GM19239 (cell line): ENCODE measurements at places on chromosomes 3 and 15.

DNA sequence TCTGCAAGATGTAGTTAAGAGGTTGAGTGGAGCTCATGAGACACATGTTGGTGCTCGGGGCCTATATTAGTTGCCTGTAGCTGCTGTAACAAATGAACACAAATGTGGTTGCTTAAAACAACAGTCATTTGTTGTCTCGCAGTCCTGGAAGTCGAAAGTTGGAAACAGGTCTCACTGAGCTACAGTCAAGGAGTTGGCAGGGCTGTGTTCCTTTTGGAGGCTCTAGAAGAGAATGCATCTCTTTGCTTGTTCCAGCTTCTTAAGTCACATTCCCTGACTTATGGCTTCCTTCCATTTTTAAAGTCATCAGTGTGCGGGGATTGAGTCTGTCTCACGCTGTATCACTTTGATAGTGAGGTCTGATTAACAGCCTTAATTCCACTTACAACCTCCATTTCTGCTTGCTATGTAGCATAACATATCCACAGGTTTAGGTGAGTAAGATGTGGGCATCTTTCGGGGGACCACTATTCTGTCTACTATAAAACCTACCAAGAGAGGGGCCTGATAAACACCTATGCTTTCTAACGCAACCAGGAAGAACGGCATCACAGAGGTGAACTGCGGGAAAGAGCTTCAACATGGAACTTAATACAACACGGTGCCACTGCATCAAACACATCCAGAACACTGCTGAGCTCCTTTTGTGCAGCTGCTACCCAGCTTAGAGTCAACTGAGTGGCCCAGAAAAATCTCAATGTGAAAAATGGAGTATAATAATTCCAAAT, 119.4 kb downstream of the ATP10A start:
- no peak for DNase-seq

DNA sequence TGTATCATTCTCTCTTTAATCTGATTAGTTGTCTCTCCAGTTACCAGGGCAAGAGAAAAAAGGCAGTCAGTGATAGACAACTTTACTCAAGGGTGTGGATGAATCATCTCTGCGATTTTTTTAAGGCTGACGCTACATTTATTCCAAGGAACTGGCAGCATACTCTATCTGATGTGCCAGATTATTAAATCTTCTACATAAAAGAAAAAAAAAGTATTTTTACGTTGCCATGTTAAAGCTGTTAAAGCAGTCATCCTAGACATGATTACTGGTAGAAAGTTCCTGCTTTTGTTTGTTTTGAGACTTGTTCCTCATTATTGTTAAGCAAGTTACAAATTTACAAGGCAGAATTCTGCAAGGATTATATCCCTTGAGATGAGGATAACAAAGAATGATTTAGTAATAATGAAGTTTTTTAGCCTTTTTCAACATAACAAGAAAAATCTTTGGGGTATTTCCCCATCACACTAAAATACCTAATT, 121.7 kb downstream of the CBLB start:
- DNase-seq = no peak

DNA sequence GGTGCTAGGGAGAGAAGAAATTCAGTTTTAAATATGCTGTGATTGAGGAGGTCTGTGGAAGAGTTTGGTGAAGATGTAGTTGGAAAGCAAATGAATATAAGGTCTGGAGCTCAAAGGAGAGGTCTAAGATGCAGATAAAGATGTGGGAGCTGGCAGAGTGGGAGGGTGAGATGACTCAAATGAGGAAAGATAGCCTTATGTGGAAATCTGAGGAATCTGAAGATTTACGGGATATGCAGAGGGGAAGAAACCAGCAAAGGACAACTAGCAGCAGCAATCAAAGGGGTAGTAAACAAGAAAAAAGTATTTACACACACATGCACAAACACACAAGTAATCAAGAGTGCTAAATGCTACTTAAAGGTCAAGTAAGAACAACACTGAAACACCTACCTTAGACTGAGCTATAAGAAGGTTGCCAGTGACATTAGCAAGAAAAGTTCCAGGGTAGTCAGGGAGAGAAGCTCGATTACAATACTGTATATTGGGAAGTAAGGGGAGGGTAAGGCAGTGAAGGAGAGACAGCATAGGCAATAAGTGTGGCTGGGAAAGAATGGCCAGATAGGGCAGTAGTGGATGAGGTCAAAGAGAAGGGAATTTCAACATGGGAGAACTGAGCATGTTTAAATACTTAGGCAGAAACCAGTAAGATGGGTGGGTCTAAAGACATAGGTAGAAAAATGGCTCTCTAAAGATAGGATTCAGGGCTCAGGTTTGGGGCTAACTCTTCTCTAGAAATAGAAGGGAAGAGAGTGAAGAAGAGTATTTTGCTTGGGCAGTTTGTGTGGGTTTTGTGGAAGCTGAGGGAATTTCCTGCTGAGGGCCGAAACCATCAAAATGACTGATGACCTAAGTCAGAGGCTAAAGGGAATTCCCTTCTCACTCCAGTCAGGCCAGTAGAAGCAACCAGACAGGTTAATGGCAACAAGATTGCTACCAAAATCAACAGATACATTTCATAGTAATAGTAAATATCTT, 8.9 kb downstream of the CMTM6 start:
- DNase-seq = no peak

DNA sequence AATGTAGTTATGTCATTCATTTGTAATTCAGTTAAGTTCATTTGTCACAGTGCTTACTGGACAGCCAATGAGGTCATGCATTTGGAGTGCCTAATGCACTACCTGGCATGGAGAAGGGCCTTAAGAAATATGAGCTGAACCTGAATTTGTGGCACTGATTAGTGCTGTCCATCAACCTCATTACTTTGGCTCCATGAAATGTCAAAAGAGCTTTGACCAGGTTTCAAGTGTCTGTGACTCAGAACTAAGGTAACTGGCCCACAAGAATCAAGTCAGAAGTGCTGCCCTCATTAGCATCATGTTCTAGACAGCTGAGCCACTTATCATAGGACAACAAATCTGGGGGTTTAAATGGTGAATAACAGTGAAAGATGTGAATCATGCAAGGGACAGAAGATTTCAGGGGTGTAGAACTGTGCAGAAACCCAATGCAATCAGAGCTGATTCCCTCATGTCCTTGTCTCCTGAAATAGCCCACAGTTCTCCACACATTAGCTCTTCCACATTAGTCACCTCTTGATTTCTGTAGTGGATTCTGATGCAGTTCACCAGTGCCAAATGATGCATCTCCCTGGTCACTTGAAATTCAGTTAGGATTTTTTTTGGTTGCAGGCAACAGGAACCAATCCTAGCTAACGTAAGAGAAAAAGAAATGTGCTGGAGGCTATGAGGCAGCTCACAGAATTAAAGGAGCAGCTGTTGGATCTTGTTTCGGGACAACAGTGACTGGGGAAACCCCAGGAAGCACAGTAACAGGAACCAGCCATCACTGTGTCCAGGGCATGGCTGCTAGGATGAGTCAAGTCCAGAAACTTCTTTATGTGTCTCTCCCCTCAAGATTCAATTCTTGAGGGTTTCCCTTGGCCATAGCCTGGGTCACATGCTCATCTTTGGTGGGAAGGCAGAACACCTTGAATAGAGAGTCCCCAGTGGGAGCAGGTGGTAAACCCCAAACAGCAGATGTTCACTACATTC, 38.7 kb downstream of the CHST2 start:
- DNase-seq = peak; percentile 13

GRCh38 chr3:72383230-72383629, 465.0 kb downstream of the SHQ1 start:
- no peak for DNase-seq

DNA sequence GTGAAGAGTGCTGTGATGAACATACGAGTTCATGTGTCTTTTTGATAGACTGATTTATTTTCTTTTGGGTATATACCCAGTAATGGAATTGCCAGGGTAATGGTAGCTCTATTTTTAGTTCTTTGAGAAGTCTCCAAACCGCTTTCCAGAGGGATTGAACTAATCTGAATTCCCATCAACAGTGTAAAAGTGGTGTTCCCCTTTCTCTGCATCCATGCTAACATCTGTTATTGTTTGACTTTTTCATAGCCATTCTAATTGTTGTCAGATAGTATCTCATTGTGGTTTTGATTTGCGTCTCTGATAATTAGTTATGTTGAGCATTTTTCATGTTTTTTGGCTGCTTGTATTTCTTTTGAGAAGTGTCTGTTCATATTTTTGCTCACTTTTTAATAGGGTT, 54.8 kb upstream of the UTS2B start:
- no peak for DNase-seq

GRCh38 chr3:128353361-128353965, 113.2 kb downstream of the DNAJB8 start:
- DNase-seq = no peak

DNA sequence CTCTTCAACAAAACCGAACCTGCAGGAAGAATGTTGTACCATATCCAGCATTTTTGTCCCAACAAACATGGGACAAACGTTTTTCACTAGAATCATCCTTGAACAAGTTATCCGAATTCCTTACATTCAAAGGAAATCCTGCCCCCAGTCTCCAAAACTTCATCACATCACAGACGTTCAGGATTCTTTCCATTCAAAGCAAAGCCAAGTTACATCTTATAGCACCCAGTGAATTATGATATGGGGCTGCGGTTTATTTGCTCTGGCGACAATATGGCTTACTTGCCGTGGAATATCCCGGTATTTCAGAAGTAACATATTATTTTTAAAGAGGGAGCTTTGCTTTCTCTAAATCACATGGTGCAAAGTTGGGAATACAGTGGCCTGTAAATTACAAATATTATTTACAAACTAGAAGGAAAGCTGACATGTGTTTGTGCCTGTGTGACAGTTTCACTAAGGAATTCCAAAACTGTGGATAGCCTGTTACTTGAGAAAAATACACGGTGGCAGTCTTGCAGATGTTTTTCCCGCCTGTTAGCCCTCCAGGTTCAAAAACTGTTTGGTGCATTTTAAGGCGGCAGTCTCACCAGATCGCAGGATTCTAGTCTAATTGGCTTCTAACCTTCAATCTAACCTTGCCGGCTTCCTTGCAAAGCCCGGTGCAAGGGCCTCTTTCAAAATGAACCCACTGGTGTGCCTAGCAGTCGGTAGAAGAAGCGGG, 736 bp upstream of the MBNL1 start:
- no peak for DNase-seq

GRCh38 chr3:187012609-187013051, 82.3 kb downstream of the ST6GAL1 start:
- no peak for DNase-seq

DNA sequence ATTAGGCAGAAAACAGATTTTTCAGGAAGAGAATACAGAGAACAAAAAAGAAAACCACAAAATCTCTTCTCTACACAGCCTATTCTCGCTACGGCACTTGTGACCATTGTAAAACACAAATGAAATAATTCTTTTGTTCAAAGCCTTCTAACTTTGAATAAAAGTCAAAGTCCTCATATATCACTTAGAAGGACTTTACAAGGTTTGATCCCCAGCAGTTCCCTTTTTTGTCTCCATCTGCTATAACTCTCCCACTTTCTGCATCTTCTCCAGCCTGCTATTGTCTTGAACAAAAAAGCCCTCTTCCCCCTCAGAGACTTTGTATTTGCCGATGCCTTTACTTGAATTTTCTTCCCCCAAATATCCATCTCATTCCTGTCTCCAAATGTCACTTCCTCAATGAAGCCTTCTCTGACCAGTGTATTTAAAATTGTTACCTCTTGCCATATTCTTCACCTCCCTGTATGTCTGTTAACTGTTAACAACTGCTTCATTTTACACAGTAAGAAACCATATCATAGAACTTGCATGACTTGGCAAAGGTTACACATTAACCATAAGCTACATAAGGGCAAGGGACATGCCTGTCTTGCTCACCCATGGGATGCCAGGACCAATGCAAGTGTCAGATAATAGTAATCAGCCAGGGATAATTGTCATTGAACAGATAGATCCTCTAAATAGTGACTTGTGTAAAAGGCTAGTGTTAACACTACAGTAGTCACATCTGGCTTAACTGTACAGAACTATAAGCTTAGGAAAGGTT, 122.4 kb downstream of the CBLB start:
- DNase-seq = no peak

GRCh38 chr3:128448491-128448890, 18.2 kb downstream of the DNAJB8 start:
- no peak for DNase-seq

GRCh38 chr3:11306817-11307589, 34.8 kb downstream of the ATG7 start:
- DNase-seq = no peak
